Ascending aorta (tissue), 2 donors: ENCODE measurements at places on chromosomes 11 and 22. TPM values are rescaled to one million over a fixed set of nuclear protein-coding genes. Genes with fewer than 3 reads are reported as not detected.

The APOL5 gene
- not detected for total RNA-seq

The ANO9 gene
- 4.0 TPM for total RNA-seq

The MRGPRF gene
- total RNA-seq: 209 TPM

DNA sequence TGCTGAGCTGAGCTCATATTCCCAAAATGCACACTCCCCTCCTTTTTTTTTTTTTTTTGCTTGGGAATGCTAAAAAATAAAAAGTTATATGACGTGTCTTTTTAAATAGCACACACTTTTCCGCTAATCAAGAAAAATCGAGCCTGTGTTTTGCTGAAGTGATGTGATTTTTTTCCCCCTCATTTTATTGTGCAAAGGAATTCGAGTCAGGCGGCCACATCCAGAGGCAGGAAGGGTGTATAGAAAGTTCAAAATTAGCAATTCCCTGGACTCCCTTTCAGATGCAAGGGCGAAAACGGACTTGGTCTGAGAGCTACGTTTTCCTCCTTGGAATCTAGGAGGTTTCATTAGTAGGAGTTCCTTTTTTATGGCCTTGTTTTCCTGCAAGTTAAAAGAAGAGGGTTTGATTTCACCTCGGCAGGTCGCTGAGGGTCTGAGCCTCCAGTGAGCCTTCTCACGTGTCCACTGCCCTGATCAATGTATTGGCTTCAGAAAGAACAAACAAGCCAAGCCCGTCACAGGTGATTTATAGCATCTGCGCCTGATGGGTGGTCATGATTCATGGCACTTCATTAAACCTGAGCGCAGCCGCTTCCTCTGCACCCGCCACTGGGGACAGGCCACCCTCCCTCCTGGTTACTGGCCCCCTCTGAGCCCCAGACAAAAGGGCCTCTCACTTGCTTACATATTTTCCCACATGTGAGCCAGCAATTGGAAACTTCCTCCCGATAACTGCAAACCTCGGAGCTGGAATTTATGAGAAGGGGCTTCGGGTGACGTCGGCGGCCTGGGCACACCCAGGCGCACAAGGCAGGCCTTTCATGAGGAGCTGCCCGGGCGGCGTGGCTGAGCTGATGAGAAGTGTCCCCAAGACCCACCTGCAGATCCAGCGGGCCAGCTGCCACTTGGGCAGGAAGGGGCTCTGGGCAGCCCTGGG, 64.4 kb upstream of the LINC01488 start:
- H3K27me3 ChIP-seq: no peaks in the 10 kb centered on the region
- H3K4me3 ChIP-seq: no peak overlapping the region
- H3K4me1 ChIP-seq: peaks cover 32% of the 10 kb centered on the region
- no peaks in the 10 kb centered on the region for H3K36me3 ChIP-seq
- no peak for DNase-seq
- H3K27ac ChIP-seq: peak overlapping the region; percentile 66

DNA sequence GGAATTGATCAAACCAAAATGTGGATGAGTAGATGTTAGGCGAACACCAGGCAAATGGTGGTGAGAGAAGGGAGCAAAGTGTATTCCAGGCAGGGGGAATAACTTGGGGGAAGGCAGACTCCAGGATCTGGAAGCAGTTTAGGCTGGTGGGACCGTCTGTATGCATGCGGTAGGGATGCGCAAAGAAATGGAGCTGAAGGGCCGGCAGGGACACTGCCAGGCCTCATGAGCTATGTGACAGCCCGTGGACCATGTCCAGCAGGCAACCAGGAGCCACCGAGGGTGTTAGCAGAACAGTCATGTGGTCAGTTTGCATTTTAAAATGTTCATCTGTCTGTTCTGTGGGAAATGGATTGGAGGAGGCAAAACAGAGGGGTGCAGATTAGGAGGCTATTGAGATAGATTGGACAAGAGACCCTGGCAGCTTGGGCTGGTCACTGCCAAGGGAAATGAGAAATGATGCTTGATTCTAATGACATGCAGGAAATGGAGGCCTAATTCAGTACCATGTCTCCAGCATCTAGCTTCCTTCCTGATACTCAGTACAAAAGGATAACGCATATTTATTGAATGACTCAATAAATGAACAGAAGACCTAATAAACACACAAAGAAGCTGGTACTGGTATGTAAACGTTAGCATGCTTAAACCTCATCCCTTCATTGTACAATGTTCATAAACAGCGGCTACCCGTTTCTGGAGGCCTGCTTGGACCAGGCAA, 412.4 kb downstream of the BUD13 start:
- no peak overlapping the region for H3K27ac ChIP-seq
- H3K27me3 ChIP-seq: no peaks in the 10 kb centered on the region
- DNase-seq: no peak

DNA sequence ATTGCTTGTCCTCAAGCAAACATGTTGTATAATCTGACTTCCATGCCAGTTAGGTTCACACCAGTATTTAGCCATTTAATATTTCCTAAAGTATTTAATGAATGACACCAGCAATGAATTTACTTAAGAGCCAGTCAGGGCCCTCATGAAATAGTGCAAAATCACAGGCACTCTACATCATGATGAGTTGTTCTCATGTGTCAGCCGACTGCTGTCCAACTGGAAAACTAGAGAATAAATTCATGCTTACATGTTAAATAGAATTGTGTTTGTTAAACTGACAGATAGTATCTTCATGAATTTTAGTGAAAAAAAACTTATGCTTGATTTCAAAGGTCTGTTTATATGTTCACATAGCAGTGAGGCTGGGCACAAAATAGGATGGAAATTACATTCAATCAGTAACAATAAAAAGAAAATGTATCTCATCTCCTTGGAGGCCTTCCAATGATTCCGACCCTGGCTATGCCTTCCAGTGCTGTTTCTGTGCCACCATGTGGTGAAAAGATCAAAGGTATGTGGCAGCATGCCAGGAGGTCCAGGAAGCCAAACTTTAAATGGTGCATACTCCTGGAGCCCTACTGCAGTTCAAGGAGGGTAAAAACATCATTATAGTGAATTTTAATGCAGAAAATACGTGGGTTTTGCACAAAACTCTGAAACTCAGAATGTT, 45.2 kb downstream of the CTSC start:
- H3K27ac ChIP-seq: no peak overlapping the region
- no peak overlapping the region for H3K4me3 ChIP-seq
- no peaks in the 10 kb centered on the region for H3K4me1 ChIP-seq

DNA sequence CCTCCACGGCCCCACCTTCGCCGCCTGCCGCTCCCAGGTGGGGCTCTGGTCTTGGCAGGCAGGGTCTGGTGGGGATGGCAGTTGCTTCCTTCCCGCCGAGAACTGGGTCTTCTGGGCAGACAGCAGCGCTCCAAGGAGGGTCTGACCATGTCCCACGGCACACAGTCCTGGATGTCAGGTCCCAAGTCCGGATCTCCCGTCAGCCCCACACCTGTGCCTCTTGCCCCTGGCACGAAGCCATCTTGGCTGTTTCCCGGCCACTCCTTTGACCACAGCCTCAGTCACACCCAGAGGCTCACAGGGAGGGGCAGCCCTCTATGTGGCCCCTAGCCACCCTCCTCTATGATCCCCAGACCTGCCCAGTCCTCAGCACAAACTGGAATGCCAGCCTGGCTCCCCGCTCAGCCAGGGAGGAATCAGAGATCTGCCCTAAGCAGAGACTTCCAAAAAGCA, 14.3 kb downstream of the MUC5B start:
- no peak overlapping the region for H3K4me3 ChIP-seq
- no peaks in the 10 kb centered on the region for H3K36me3 ChIP-seq
- H3K27ac ChIP-seq: no peak overlapping the region
- H3K27me3 ChIP-seq: no peaks in the 10 kb centered on the region

- no peak overlapping the region for H3K4me3 ChIP-seq
- no peaks in the 10 kb centered on the region for H3K27me3 ChIP-seq
- no peaks in the 10 kb centered on the region for H3K36me3 ChIP-seq
- no peak overlapping the region for H3K27ac ChIP-seq
- DNase-seq: no peak
These were observed 5.1 kb upstream of the BAIAP2L2 start for GRCh38 chr22:38115423-38116205.

- no peak for DNase-seq
- no peaks in the 10 kb centered on the region for H3K27me3 ChIP-seq
- H3K36me3 ChIP-seq: no peaks in the 10 kb centered on the region
- H3K4me3 ChIP-seq: no peak overlapping the region
These were observed 12.1 kb upstream of the FCHSD2 start for GRCh38 chr11:73154178-73154577.

DNA sequence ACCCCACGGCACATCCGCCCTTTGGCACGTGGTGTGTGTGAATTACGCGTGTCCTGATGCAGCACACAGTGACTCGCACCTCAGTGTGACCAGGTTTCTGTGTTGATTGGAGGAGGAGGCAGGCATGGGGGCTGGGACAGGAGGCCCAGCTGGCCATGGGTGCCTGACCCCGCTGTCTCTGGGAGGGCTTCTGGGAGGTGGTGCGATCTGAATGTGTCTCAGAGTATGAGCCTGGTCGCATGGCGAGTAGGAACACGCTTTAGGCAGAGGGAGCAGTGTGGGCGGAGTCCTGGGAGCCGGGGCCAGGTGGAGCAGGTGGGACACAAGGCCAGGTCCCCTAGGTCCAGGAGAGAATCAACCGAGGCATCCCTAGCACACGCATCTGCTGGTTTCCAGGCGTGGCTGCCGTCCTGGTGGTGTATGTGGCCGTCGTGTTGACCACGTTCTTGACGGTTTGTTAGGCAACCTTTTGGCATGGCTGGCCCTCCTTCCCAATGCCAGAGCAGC, 5.7 kb downstream of the GRAMD4 start:
- no peak overlapping the region for H3K27ac ChIP-seq
- no peaks in the 10 kb centered on the region for H3K4me1 ChIP-seq
- no peak overlapping the region for H3K4me3 ChIP-seq
- no peak for DNase-seq
- H3K36me3 ChIP-seq: peaks cover 9% of the 10 kb centered on the region

DNA sequence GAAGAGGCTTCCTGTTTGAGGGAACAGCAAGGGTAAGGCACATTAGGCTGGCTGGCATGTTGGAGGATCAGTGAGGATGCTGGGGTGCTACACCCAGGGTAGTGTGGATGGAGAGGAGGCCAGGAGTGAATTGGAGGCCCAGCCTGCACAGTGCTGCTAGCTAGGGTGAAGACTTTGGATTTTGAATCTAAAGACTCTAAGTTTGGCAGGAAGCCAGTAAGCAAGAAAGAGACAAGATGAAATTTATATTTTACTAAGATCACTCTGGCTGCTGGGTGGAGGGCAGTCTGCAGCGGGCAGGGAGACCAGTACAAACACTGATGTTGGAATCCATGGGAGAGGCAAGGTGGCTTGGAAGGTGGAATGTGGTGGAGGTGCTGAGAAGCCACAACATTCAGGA, 43.6 kb downstream of the TSPAN18 start:
- peaks cover 9% of the 10 kb centered on the region for H3K4me1 ChIP-seq
- H3K27ac ChIP-seq: no peak overlapping the region
- no peaks in the 10 kb centered on the region for H3K36me3 ChIP-seq
- H3K27me3 ChIP-seq: no peaks in the 10 kb centered on the region
- no peak overlapping the region for H3K4me3 ChIP-seq
- no peak for DNase-seq

DNA sequence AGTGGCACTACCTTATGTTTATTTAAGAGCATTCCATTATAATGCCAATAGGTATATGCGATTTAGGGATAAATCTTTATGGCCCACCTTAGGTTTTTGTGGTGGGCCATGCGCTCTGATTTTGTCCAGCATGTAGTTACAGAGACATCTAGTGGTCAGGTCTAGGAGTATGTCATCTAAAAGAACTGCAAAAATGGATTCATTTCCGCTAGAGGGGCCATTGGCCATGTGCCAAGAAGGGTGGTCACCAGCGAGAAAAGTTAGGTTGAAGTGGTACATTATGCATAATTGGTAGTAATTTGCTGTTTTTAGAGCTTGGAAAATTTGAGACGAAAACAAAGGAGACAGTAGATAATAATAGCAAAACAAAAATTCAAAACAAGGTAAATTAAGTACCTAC, 27.7 kb downstream of the LRRC4C start:
- no peaks in the 10 kb centered on the region for H3K36me3 ChIP-seq
- H3K4me3 ChIP-seq: no peak overlapping the region
- no peak for DNase-seq
- H3K27ac ChIP-seq: no peak overlapping the region
- H3K27me3 ChIP-seq: no peaks in the 10 kb centered on the region
- no peaks in the 10 kb centered on the region for H3K4me1 ChIP-seq

DNA sequence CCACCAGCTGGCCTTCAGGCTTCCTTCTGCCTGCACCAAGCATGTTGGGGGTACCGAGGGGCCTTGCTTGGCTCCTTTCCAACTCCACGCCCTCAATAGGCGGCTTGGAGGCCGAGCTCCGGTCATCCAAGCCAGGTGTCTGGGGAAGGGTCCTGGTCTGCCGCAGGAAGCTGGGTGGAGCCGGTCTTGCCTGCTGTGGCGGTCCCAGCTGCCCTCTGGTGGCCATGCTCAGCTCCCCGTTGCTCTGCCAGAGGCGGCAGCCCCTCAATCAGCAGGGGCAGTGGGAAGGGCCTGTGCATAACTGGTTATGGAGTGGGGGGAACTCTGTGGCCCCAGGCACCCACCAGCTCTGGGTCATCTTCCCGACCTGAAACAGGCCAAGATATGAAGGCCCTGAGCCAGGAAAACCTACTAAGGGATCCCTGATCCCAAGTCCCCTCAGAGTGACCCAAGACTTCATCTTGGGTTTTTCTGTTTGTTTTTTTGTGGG, 3.2 kb downstream of the ARVCF start:
- H3K4me1 ChIP-seq: peaks cover 15% of the 10 kb centered on the region
- no peak overlapping the region for H3K4me3 ChIP-seq
- no peak for DNase-seq
- no peaks in the 10 kb centered on the region for H3K27me3 ChIP-seq
- H3K27ac ChIP-seq: no peak overlapping the region
- no peaks in the 10 kb centered on the region for H3K36me3 ChIP-seq

DNA sequence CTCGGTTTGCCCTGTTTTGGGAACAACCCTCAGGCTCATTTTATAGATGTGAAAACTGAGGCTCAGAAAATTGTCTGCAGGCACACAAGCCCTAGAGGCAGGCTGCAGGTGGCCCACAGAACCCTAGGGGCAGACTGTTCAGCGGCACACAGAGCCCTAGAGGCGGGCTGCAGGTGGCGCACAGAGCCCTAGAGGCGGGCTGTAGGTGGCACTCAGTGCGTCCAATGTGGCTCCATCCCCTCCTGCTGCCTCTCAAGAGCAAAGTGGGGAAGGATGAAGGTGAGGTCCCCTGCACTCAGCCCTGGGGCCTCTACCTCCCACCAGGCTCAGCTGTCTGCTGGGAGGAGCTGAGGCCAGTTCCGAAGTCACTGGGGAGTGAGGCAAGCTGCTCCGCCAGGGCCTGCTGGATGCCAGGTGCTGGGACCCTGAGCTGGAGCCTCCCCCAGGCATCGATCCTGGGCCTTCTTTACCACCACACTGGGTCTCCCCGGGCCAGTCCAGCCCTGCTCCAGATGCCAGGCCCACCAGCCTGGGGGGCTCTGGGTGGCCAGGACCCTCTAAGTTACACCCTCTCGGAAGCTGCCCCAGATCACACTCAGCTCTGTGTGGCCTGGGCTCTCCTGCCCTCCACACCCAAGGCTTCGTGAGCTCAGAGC, 2.3 kb downstream of the ACY3 start:
- H3K27me3 ChIP-seq: peaks cover 4% of the 10 kb centered on the region
- DNase-seq: no peak
- H3K4me3 ChIP-seq: no peak overlapping the region
- no peaks in the 10 kb centered on the region for H3K36me3 ChIP-seq
- H3K27ac ChIP-seq: no peak overlapping the region
- H3K4me1 ChIP-seq: no peaks in the 10 kb centered on the region
